ENCODE measurements at places on chromosomes 13 and 19. TPM values are rescaled to one million over a fixed set of nuclear protein-coding genes. Genes with fewer than 3 reads are reported as not detected.

Gene BCAM
- total RNA-seq: 47.1 TPM

Gene PROSER1
- 63.7 TPM for total RNA-seq

Gene CEACAM6
- 0.20 TPM for total RNA-seq

Gene BICRA
- total RNA-seq: 55.5 TPM

GRCh38 chr13:42110410-42111155 is 62.1 kb downstream of the DGKH start:
- no peak overlapping the region for H3K27ac ChIP-seq
- no peaks in the 10 kb centered on the region for H3K36me3 ChIP-seq
- H3K4me1 ChIP-seq: peaks cover 20% of the 10 kb centered on the region
- DNase-seq: no peak
- H3K27me3 ChIP-seq: peaks cover 5% of the 10 kb centered on the region

DNA sequence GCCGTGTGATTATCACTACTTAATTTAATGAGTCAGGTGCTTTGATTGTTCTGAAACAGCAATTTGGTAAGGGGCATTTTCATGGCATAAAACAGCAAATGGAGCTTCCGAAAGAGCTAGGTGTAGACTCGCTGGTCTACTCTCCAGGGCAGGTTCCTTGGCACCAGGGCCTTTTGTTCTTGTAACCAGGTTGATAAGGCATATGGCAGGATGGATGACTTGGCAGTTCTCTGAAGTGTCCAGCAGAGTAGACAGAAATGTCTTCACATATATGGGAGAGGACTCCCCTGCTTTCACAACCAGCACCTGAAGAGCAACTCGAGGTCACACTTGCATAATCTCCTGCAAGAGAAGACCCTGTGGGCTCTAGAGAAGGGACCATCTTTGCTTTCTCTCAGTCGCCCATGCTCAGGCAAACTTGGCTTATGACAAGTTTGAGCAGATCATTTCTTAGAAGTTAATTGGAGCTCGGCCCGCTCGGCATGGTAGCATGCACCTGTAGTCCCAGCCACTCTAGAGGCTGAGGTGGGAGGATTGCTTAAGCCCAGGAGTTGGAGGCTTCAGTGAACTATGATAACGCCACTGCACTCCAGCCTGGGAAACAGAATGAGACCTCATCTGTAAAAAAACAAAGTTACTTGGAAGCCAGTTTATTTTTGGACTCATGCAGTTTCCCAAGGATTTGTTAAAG is 23.3 kb upstream of the WASF3 start:
- no peak overlapping the region for H3K27ac ChIP-seq
- no peak overlapping the region for H3K4me3 ChIP-seq
- DNase-seq: no peak
- H3K4me1 ChIP-seq: no peaks in the 10 kb centered on the region
- peaks cover 2% of the 10 kb centered on the region for H3K27me3 ChIP-seq

GRCh38 chr19:54576411-54576976 is 2.9 kb downstream of the LILRA2 start:
- no peaks in the 10 kb centered on the region for H3K36me3 ChIP-seq
- DNase-seq: no peak
- peaks cover 2% of the 10 kb centered on the region for H3K27me3 ChIP-seq
- H3K27ac ChIP-seq: no peak overlapping the region
- H3K4me1 ChIP-seq: no peaks in the 10 kb centered on the region

DNA sequence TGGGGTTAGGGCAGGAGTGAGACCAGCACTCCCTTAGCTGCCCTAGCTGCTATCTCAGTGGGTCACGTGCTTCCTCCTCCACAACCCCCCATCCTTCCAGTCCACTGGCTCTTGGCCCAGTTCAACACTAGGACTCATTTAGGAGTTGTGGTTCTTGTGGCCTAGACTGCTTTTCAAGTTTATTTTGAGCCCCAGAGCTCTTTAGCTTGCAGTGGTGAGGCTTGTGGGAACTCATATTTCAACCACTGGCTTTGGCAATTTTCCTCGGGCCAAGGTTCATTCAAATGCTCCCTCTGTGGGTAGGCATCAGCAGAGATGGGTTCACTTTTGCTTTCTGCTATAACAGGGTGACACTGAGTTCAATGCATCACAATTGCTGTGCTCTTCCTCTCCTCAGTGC is 436.2 kb upstream of the SLITRK5 start:
- H3K4me1 ChIP-seq: no peaks in the 10 kb centered on the region
- no peaks in the 10 kb centered on the region for H3K36me3 ChIP-seq
- DNase-seq: no peak
- no peak overlapping the region for H3K27ac ChIP-seq
- H3K4me3 ChIP-seq: no peak overlapping the region

All from glutamatergic neuron (in vitro differentiated cells).